Esophagus squamous epithelium (tissue), 5 donors: ENCODE measurements at places on chromosomes 1 and 21. TPM values are rescaled to one million over a fixed set of nuclear protein-coding genes. Genes with fewer than 3 reads are reported as not detected.

GRCh38 chr1:54360165-54361005 lies 45.8 kb downstream of the SSBP3 start:
- DNase-seq = no peak

- DNase-seq = no peak
Observed at GRCh38 chr1:196896355-196896754, 8.5 kb downstream of the CFHR4 start.

DNA sequence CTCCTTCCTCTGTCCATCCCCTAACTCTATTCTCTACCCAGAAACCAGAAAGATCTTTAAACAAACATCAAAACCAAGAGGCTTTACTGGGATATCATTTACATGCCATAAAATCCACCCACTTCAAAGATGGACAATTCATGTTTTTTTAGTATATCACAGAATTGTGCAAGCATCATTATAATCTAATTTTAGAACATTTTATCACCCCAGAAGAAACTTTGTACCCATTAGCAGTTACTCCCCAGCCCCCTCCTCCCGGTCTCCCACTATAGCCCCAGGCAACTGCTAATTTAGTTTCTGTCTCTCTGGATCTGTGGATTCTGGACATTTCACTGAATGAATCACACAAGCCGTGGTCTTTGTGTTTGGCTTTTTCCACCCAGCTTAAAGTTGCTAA lies 4.8 kb upstream of the SELENON start:
- DNase-seq = no peak

GRCh38 chr1:151944857-151945575 lies 35.7 kb upstream of the THEM4 start:
- DNase-seq = no peak

DNA sequence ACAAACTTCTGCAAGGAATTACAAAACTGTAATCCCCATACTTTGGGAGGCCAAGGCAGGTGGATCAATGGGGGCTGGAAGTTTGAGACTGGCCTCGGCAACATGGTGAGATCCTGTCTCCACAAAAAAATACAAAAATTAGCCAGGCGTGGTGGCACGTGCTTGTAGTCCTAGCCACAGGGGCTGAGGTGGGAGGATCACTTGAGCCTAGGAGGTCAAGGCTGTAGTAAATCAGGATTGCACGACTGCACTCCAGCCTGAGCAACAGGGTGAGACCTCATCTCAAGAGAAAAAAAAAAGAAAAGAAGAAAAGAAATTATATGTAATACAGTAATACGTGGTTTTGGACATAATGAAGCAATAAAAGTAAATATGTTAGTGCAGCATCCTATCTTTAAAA lies 138.2 kb downstream of the COP1 start:
- no peak for DNase-seq

DNA sequence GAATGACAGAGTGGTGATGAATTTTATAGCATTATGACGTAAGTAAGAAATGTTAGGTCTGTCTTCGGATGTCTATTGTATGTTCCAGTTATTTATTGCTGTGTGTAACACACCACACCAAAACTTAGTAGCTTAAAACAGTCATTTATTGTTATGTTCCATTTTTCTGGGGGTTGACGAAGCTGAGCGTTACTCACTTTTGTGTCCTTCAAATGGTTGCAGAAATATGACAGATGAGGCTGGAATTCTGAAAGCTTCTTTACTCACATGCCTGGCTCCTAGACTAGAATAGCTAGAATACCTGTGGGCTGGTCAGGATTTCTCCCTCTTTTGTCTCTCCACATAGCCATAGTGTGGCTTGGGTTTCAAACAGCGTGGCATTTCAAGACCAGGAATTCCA lies 62.1 kb upstream of the S1PR1 start:
- DNase-seq = no peak

- DNase-seq = no peak
Observed at GRCh38 chr1:31923901-31924535, 14.2 kb downstream of the PTP4A2 start.

DNA sequence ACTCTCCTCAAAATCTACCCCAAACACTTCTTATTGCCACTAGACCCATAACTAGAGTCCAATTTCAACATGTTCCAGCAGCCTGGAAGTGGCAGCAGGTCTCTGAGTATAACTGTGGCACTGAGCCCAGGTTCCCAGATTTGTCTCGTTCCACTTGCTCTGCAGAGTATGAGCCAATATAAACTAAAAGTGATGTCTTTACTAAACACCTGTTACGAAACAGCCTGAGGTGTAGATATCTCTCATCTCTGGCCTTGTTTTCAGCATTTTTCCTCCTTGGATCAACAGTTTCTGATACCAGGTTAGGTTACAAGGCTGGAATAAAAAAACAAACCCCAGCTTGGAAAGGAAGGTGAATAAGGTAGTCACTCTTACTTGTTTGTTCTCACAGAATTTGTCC lies 25.2 kb upstream of the PRDX6 start:
- DNase-seq = no peak

GRCh38 chr21:25300632-25301031 lies 306.6 kb downstream of the MRPL39 start:
- DNase-seq = no peak

DNA sequence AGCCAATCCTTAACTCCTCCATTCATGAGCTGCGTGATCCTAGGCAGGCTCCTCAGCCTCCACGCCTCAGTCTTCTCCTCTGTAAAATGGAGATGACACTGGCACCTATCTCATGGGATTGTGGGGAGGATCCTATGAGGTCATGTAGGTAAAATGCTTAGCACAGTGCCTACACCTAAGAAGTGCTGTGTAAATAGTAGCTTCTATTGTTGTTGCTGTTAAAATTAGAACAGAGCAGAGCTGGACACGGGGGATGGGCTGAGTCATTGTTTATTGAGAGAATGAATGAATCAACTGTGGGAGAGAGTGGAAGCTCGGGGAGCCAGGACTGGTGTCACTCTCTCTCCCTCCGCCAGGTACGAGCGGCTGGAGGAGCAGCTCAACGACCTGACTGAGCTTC lies 43.0 kb downstream of the TMCC2 start:
- DNase-seq = no peak

The HCRTR1 gene
- not detected for total RNA-seq

The S100A2 gene
- total RNA-seq = 1,053 TPM

The ARHGEF16 gene
- 23.9 TPM for total RNA-seq

The ZNF648 gene
- under 0.01 TPM for total RNA-seq

The FAAH gene
- total RNA-seq = 13.9 TPM
